Smooth muscle cell of the pulmonary artery (primary cell): ENCODE measurements at places on chromosomes 4 and X. TPM values are rescaled to one million over a fixed set of nuclear protein-coding genes. Genes with fewer than 3 reads are reported as not detected.

CYLC1 gene
- not detected in 2 replicates for total RNA-seq

UNC5C gene
- 3.5 and 10.1 TPM in 2 replicates for total RNA-seq

PRPS1 gene
- total RNA-seq = 17.0 and 28.8 TPM in 2 replicates

ODAM gene
- not detected in 2 replicates for total RNA-seq

DCAF4L1 gene
- total RNA-seq = 0.13 TPM in 2 replicates

DSPP gene
- not detected in 2 replicates for total RNA-seq

PCDH19 gene
- 0.03 and 0.07 TPM in 2 replicates for total RNA-seq

PPBP gene
- not detected in 2 replicates for total RNA-seq

TAF7L gene
- total RNA-seq = 0.20 and 0.26 TPM in 2 replicates

LETM1 gene
- total RNA-seq = 64.5 and 95.2 TPM in 2 replicates

CXCL11 gene
- total RNA-seq = not detected in 2 replicates

ZNF185 gene
- total RNA-seq = 4.8 and 10.7 TPM in 2 replicates

PNMA6F gene
- total RNA-seq = not detected in 2 replicates

NSG1 gene
- total RNA-seq = 0.50 and 0.72 TPM in 2 replicates

MEPE gene
- not detected in 2 replicates for total RNA-seq

GABRB1 gene
- total RNA-seq = 0.98 and 0.99 TPM in 2 replicates

HHIP gene
- total RNA-seq = 11.1 and 26.0 TPM in 2 replicates

UGT2B10 gene
- not detected in 2 replicates for total RNA-seq

CXCR3 gene
- not detected in 2 replicates for total RNA-seq

ETDB gene
- not detected in 2 replicates for total RNA-seq

EPHA5 gene
- total RNA-seq = 2.5 and 3.9 TPM in 2 replicates

MAGEA4 gene
- total RNA-seq = not detected in 2 replicates

CHRDL1 gene
- 0.03 and 17.1 TPM in 2 replicates for total RNA-seq

BMP3 gene
- total RNA-seq = 0.13 TPM in 2 replicates

TMEM131L gene
- total RNA-seq = 7.8 and 9.4 TPM in 2 replicates

SPANXA1 gene
- not detected in 2 replicates for total RNA-seq

SGMS2 gene
- 174 and 197 TPM in 2 replicates for total RNA-seq

CT83 gene
- total RNA-seq = not detected in 2 replicates

SMIM10L2A gene
- total RNA-seq = 0.79 and 0.91 TPM in 2 replicates

HTN3 gene
- not detected in 2 replicates for total RNA-seq

TSR2 gene
- total RNA-seq = 11.9 and 13.6 TPM in 2 replicates

KIAA1210 gene
- not detected in 2 replicates for total RNA-seq

ARL13A gene
- not detected in 2 replicates for total RNA-seq

NCAPG gene
- 3.7 and 9.5 TPM in 2 replicates for total RNA-seq

TLR6 gene
- 0.50 and 2.5 TPM in 2 replicates for total RNA-seq

ACE2 gene
- total RNA-seq = 0.20 and 0.23 TPM in 2 replicates

MAGED4 gene
- total RNA-seq = 53.2 and 60.0 TPM in 2 replicates

HEPH gene
- total RNA-seq = 102 and 139 TPM in 2 replicates

NAP1L5 gene
- total RNA-seq = 7.8 and 9.1 TPM in 2 replicates

DRD5 gene
- total RNA-seq = not detected in 2 replicates

SCML2 gene
- total RNA-seq = 0.69 and 1.2 TPM in 2 replicates

ATOH1 gene
- total RNA-seq = not detected in 2 replicates

APOO gene
- 6.0 and 6.7 TPM in 2 replicates for total RNA-seq

NXF2 gene
- not detected in 2 replicates for total RNA-seq

PRRG1 gene
- 11.5 and 12.8 TPM in 2 replicates for total RNA-seq

KIF4A gene
- total RNA-seq = 2.2 and 4.7 TPM in 2 replicates
